ENCODE measurements at places on chromosomes 3 and 15. TPM values are rescaled to one million over a fixed set of nuclear protein-coding genes. Genes with fewer than 3 reads are reported as not detected.

GRCh38 chr15:74732846-74733245 lies 7.5 kb upstream of the CYP1A1 start:
- no peak for DNase-seq

DNA sequence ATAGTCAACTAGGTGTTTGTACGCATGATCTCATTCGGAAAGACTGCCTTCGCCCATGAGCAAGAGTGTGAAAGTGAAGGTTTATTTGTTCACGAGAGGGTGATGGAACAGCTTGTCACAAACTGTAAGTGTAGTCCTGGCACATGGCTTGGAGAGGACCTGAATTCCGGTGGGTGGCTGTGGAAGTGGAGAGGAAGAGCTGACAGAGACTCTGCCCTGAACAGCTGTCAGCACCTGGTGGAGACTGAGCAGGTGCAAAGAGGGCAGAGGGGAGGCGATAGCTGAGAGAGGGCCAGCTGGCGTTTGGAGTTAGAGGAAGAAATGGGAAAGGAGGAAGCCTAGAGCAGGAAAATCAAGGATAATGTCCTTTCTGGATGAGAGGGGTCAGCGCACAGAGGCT lies 155.7 kb downstream of the EEFSEC start:
- DNase-seq = no peak

- peak; percentile 44 for DNase-seq
Observed at GRCh38 chr3:124078953-124079911, 87.3 kb upstream of the ROPN1 start.

- peak; percentile 74 for DNase-seq
Observed at GRCh38 chr15:64232400-64232799, 69.6 kb upstream of the PPIB start.

GRCh38 chr3:65178703-65179102 lies 490.9 kb upstream of the ADAMTS9 start:
- peak; percentile 57 for DNase-seq

VIPR1 gene
- 215 TPM for total RNA-seq

CD80 gene
- not detected for total RNA-seq

DUSP7 gene
- total RNA-seq = 16.9 TPM

RTP1 gene
- not detected for total RNA-seq

BCHE gene
- 9.5 TPM for total RNA-seq

GPR27 gene
- not detected for total RNA-seq

SOX14 gene
- total RNA-seq = not detected

All from RPMI7951 (cell line).